ENCODE measurements at places on chromosomes 2 and 18. TPM values are rescaled to one million over a fixed set of nuclear protein-coding genes. Genes with fewer than 3 reads are reported as not detected.

DNA sequence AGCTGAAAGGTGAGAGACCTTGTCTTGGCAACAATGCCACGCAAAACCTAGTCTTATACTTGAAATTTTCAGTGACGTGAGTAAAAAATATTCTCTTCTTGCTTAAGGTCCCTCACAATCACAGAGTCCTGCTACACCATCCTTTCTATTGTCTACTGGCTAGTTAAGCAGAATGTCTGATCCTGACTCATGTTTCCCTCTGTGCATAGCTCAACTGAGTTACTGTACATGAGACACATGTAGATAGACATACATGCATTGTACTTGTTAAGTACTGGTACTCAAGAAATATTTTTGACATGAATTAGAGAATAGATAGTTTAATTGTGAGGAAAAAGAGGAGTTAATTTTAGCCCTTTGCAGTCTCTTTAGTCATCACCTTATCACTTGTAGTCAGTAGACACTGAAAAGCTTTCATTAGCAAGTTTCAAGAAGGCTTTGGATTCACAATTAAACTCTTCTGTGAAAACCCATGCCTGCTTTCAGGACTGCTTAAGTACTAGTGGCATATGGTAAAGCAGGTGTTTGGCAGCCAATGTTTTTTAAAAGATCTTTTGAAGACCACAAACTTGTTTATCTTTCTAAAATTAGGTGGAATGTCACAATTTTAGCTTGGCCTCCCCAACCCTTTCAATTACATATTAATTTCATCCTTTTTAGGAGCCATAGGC lies 158.7 kb upstream of the CCDC150 start:
- no peak for DNase-seq

The ST6GAL2 gene
- 83.8 TPM for total RNA-seq

DNA sequence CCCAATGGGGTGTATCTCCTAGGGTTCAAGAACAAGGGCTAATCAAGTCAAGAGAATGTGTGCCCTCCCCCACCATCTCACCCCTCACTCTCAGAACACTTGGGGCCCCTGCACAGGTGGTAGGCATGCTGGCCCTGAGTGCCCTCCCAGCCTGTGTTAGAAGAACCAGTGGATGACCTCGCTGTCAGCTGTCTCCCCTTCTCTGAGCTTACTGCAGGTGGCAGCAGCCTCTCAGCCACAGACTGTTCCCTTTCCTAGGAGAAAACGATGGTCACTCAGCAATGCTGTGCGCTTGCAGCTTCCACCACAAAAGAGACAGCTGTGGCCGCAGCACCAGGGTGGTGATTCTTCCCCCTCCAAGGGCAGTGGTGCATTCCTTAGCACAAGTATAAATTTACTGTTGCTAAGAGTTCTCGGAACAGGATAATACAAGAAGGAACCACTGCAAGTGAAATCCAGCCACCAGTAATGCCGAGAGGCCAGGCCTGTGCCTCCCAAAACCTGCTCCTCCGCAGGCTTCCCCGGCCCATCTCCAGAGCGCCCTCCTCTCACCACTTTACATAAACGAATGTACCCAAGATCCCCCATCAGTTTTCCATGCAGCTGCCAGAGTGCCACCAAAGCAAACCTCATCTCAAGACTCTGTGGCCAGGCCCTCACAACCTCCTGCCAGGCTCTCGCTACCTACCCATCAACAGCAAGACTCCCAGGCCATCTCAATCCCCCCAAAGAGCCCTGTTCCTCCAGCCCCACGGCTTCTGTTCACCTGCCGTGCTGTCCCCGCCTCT lies 935 bp upstream of the RAMP1 start:
- peak; percentile 83 for DNase-seq

The AMER3 gene
- total RNA-seq, result 3.0 TPM

- no peak for DNase-seq
These were observed 356.6 kb downstream of the RIT2 start for GRCh38 chr18:42758852-42759251.

GRCh38 chr2:213227458-213227857 lies 56.8 kb upstream of the SPAG16 start:
- no peak for DNase-seq

DNA sequence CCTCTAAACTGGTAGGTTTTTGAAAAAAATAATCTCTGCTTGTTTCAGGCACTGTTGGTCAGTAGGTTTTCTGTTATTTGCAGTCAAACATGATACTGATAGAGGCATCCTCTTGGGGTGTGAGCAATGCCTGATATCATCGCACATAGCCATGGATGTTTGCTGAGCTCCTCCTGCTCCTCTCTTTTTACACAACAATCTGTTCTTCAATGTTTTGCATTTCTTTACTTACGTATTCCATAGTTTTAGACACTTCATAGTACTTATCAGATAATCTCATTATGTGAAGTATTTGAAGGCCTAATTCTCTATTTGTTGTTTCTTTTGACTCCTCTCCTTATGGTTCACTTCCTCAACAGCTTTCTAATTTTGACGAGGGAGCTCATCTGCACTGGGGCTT lies 23.0 kb upstream of the HS6ST1 start:
- no peak for DNase-seq

DNA sequence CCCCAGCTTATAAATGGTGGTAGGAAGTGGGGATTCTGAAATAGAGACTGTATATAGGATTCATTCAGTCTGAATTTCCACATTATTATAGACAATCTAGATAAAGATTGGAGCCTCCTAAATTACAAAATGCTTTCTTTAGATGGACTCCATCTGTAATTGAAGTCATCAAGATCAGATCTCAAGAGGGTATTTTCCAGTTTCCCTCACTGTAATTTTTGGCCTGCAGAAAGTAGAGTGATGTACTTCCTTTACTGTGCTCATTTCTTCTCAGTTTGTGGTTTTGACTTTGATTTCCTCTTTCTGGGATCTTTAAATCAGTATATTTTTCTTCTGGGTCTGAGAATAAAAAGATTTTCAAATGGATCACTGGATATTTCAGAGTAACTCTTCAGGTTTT lies 7.2 kb downstream of the BABAM2 start:
- DNase-seq, result no peak

DNA sequence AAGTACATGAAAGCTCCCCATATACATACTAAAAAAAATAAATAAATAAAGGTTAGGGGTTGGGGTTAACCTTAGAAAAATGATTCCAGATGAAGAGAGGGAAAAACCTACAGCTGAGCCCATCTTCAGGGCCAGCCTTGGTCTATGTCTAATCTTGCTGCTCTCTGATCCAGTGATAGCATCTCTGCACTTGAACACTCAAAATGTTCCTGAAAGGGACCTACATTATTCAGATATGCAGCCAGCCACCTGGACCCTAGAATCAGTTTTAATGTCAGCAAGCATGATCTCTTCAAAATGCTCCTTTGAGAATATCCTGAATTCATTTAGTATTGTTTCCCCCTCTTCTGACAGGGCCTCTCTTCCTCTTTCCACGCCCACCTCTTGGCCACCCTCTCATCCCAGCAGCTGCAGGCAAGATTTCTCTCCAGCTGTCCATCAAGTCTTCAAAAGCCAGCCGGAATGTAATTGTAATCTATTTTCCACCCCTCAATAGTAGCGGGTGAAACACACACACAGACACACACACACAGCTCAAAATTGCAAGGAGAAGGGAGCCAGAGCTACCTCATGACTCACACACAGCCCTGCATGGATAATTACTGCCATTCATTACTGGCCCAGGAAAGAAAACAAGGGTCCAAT lies 135.5 kb downstream of the MYO3B start:
- no peak for DNase-seq

- peak; percentile 1 for DNase-seq
These were observed 115.5 kb downstream of the NFATC1 start for GRCh38 chr18:79511271-79511670.

The MAL gene
- total RNA-seq, result 0.62 TPM

The DHRS9 gene
- total RNA-seq, result 2.3 TPM

GRCh38 chr2:178905261-178905660 lies 98.0 kb upstream of the TTN start:
- DNase-seq, result no peak

The LYG2 gene
- 0.43 TPM for total RNA-seq

Measured in testis (tissue), 5 donors.